ENCODE measurements at places on chromosomes 1 and 21.

GRCh38 chr1:25640646-25641328 lies 24.2 kb downstream of the MAN1C1 start:
- no peak for DNase-seq

GRCh38 chr1:213985209-213986019 lies 2.4 kb upstream of the PROX1 start:
- peak; percentile 48 for DNase-seq

DNA sequence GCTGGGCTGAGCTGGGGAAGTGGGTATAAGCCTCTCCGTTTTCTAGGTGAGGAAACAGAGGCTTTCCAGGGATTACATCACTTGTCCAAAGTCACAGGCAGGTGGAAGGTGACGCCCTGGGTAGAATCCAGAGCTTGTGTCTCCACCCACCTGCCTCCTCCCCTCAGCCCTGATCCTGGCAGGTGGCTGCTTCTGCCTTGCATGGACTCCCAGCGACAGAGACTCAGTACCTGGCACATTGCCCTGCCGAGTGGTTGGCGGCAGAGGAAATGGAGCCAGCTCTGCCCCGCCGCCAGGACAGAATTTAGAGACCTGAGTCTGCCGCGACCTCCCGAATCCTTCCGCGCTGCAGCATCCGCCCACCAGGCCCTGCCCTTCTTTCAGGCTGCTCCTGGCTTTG lies 2.1 kb downstream of the PLA2G2E start:
- no peak for DNase-seq

GRCh38 chr1:11321656-11322491 lies 48.9 kb downstream of the UBIAD1 start:
- no peak for DNase-seq

GRCh38 chr1:156283521-156283920 lies 604 bp upstream of the TMEM79 start:
- no peak for DNase-seq
